ENCODE measurements at places on chromosomes 7 and 10.

DNA sequence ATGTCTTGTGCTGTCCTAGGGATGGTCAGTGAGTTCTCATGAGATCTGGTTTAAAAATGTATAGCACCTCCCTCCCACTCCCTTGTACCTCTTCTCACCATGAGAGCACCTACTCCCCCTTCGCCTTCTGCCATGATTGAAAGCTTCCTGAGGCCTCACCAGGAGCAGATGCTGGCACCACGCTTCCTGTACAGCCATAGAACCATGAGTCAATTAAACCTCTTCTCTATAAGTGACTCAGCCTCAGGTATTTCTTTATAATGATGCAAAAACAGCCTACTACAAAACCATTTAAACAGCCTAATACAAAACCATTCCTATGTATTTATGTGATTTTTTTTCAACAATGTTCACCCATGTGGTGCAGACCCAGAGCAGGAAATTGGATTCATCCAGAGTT lies 32.0 kb downstream of the KDM7A start:
- no peak for DNase-seq

GRCh38 chr10:3740157-3740871 lies 44.7 kb downstream of the KLF6 start:
- no peak for DNase-seq

DNA sequence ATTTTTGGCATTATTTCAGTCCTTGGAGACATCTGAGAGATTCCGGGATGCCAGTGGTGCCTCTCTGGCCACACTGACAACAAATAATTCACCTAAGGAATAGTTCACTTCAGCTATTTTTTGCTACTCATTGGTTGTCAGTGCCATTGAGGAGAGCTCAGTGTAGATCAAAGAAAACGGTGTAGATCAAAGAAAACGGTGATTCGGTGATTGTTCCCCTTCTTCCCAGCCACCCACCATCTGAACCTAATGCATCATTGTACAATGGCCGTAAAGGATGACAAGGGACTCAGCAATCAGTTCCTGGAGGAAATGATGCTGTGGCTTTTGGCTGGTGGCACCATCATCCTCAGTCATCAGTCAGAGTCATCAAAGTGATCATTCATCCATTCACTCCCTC lies 80.6 kb downstream of the PTPRZ1 start:
- DNase-seq, result no peak

- no peak for DNase-seq
These were observed 265.1 kb upstream of the IGFBP3 start for GRCh38 chr7:46186131-46186530.

GRCh38 chr7:84484502-84485079 lies 290.0 kb upstream of the SEMA3A start:
- DNase-seq, result no peak

DNA sequence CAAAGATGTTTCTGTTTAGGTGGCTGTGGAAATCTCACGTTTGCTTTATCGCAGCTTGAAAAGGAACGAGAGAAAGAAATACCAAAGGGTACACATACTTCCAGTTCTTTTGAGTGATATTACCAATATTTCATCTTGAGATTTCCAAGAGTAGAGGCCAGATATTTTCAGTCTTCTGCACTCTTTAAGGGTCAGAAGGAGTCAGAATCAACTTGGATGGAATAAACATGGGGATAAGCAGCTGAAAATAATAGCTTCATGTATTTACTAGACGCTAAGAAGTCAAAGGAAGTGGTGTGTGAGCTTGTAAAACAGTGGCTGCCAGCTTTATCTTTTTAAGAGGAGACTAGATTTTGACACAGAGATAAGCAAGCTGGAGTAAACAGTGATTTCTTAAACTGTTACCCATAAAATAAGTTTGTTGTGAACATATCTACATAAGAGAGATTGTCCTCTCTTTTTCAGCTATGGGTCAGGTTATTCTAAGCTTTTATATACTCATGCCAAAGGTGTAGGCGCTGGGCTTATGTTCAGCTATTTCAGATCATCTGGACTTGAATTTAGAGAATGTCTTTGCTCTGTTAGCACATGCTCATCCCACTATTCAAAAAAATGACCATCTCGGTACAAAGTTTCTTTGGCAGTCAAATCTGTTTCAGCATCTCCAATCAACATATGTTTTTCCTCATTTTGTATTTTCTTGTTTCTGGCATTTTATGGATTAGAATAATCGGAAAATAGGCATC lies 170.8 kb upstream of the TCF7L2 start:
- no peak for DNase-seq

DNA sequence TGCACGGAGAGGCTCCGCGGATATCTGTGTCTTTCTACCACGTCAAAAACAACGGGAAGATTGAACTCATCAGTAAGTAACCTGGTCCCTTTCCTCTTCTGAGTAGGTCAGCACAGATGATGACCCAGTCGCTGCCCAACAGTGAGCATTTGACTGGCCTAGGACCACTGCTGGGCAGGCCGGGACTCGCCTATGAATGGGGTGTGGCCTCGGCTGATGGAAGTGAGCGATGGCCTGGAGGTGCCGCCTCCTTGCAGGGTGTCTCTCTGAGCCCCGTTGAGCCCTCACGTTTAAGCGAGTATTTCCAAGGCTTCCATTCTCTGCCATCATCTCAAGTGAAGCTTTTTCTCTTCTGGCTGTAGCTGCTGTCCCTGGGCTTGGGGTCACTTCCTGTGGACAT lies 18.1 kb downstream of the EIF3B start:
- no peak for DNase-seq

GRCh38 chr7:46032942-46033341 lies 111.9 kb upstream of the IGFBP3 start:
- no peak for DNase-seq

DNA sequence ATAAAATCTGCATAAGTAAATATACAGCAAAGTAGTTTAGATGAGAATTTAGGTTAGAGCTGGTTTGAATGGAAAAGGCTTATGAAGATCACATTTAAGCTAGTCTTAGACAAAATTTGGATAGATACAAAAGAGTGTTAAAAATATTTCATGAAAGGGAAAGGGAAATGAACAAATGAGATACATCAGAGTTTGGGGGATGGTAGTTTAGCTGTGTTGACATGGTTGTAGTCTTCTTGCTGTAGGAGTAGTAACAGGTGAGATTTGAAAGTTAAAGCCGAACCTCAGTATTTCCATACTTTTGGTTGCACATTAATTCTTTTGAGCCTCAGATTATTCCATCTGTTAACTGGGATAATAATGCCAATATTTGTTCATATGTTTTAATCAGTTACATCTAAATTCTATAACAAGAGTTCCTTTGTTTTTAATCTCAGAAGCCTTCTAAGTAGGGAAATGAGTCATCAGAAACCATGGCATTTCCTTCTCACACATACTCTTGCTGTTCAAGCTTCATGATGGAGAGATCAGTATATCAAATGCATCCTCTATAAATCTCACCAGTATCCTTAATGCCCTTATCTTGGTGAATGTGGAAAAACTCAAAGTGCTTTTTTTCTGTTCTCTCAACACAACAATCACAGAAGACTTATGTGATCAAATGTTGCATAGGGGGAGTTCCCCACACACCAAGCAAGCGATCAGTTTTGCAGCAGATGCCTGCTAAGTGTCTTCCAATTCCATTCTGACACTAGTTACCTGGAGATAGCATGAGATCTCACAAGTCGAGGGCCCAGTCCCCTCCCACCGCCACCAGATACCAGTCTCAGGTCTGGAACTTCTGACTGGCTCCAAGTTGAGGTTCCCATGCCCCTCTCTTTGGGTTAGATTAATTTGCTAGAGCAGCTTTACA lies 84.7 kb downstream of the MAPK8 start:
- DNase-seq, result no peak

DNA sequence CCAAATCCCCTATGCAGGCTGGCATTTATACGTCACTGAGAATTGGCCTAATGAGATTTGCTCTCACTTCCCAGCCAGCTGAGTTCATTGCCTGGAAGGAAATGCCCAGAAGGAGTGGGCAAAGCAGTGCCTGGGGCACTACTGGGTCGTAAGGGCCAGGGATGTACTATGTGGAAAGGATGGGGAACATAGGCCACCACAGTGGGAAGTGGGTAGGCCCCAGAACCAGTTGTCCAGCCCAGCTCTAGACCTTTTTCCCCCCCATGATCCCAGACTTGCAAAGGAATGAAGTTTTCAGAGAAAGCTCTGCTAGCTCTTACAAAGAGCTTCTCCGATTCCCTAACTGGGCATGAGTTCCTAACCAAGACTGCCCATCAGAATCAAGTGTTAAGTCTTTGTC lies 13.9 kb downstream of the TRPV5 start:
- no peak for DNase-seq

DNA sequence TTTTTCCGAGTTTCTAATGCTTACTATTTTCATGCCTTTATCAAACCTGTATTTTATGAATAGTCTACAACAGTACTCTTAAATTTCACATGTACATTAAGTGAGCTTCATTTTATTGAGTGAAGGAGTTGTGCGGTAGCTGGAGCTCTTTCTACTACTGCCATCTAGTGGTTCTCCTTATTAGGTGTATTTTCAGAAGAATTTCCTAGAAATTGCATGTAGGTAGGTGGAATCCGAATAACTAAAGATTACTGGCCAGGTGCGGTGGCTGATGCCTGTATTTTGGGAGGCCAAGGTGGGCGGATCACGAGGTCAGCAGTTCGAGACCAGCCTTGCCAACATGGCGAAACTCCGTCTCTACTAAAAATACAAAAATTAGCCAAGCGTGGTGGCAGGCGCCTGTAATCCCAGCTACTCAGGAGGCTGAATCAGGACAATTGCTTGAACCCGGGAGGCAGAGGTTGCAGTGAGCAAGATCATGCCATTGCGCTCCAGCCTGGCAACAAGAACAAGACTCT lies 38.3 kb downstream of the LRRC72 start:
- no peak for DNase-seq

- no peak for DNase-seq
These were observed 54.6 kb upstream of the KIF5B start for GRCh38 chr10:32110790-32111189.

GRCh38 chr7:55048221-55048859 lies 29.5 kb downstream of the EGFR start:
- no peak for DNase-seq

DNA sequence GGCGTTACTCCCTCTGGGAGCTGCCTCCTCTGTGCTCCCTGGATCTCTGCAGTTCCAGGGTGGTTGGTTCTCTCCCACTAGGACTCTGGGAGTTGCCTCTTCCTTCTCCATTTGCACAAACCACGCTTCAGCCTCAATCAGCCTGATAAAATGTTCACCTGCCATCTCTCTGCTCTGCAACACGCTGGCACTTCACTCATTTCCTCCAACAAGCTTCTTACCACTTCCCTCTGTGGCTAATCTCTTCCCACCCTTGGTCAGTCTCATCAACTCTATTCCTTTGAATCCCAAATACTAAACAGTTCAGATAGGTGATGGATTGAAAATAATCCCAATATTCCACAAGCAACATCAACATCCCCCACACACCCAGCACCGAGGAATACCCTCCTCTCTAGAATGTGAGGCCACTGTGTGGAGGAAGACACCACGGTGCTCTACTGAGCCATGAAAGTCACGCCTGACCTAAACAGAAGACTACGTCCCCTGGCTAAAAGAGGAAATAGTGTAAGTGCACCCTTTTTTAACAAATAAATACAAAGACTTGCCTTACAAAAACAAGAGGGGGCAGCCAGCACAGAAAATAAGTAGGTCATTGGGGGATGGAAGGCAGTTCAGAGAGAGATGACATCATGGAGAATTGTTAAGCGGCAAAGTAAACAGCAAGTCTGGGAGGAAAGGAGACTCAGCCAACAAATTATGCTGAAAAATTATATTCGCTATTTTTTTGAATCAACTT lies 1.9 kb upstream of the FAM170B start:
- no peak for DNase-seq

- no peak for DNase-seq
These were observed 332.8 kb upstream of the PLXDC2 start for GRCh38 chr10:19483421-19483820.

GRCh38 chr7:27697861-27698430 lies 35.3 kb upstream of the HIBADH start:
- no peak for DNase-seq
